ENCODE measurements at places on chromosomes 11 and 22.

DNA sequence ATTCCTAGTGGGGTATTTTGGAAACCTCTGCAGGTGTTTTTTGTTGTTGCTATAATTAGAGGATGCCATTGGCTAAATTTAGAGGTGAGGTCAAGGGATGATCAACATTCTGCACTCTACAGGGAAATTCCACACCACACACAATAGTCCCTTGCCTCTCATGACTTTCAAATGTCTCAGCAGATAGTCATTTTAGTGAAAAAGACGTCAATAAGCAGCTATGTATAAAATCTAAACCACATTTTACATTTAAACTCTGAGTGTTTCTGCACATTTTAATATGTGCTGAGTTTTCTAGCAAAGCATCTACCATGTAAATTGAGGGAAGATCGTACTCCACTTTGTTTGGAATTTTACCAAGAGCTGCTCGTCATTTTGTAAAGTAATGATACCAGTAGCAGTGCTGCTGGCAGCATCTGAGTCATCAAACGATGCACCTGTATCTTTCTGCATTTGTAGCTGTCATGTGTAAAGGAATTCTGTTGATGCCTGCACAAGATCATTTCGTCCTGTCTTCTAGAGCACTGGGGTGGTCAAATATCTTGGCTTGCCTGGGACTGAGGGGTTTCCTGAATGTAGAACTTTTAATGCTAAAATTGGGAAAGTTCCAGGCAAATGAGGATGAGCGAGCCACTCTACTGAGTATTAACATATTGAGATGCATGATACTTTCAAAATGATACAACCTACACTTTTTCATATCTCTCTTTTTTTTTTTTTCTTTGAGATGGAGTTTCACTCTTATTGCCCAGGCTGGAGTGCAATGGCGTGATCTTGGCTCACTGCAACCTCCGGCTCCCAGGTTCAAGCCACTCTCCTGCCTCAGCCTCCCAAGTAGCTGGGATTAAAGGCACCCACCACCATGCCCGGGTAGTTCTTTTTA is 414.5 kb upstream of the SYN3 start:
- DNase-seq: no peak

GRCh38 chr11:121024989-121025388 is 1.1 kb downstream of the TBCEL start:
- DNase-seq: no peak

DNA sequence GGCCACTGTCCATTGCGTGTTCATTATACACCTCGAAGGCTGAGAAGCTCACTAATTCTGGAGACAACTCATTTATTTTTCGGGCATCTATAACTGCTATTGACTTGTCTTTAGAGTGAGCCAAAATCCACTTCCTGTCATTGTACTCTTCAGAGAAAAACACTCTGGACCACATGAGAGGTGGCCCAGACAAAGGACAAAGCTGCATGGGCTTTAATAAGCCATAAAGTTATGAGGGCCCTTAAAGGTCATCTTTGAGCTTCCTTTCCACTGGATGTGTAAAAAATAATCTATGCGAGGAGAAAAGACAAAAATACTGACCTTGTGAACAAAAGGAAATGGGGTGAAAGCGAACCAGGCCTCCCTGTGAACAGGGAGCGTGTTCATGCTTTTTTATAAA is 63.5 kb upstream of the ZC3H12C start:
- DNase-seq: no peak

DNA sequence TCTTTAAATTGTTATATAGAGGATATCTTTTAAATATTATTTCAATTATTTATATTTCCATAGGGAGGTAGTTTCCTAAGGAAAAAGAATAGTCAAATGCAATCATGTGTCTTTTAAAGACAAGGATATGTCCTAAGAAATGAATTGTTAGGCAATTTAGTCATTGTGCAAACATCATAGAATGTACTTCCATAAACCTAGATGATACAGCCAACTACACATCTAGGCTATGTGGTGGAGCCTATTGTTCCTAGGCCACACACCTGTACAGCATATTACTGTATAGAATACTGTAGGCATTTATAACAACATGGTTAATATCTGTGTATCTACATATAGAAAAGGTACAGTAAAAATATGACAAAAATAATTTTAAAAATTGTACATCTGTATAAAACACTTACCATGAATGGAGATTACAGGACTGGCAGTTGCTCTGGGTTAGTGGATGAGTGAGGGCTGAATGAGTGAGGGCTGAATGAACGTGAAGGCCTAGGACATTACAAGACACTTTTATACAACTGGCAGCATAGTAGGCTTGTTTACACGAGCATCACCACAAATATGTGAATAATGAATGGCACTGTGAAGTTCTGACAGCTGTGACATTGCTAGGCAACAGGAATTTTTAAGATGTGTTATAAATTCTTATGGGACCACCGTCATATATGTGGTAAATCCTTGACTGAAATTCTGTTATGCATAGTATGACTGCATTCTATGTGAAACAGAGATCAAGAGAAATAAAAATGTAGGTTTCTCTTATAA is 1879.0 kb upstream of the RAG2 start:
- no peak for DNase-seq

GRCh38 chr11:124346311-124346955 is 26.4 kb upstream of the OR8D2 start:
- no peak for DNase-seq

DNA sequence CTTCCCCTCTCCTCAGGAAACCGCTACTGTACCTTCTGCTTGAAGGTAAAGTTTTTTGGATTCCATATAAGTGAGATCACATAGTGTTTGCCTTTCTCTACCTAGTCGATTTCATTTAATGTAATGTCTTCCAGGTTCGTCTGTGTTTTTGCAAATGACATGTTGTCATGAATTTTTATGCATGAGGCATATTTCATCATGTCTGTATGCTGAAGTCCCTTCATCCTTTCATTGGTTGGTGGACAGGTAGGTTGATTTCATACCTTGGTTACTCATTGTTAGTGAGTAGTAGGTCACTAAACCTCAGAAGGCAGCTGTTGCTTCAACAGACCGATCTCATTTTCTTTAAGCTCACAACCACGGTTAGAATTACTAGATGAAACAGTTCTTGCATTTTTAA is 60.3 kb downstream of the LRRC74B start:
- DNase-seq: no peak

DNA sequence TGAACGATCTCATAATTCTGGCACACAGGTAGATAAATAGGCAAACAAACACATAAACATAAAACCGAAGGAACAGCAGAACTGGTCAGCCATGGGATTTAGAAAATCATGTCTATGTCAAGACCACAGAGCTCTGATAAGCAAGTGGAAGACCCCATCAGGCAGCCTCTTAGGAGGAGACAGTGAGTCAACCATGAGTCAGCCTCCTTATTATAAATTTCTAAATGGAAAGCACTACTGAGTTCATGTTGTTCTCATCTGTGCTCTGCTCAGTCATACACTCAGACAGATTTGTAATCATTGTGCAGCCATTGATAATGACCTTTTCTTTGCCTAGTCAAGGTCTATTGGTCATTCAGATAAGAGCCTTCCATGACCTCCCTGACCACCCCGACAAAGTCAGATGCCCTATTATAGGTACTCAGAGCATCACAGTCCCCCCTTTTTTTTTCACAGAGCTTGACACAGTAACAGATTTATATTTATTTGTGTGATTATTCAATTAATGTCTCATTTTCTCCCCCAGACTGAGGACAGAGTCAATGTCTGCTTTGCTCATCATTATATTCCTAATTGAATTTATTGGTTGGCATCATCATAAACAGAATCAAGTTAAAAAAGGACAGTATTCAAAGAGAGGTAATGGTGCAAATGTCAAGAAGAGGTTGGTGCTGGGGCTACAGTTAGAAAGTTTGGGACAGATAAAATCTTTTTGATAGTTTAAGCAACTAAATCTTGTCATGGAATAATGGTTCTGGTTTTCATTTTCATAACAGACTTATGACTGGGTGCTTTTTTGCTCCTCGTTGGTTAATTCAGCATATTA is 579.7 kb upstream of the CCDC90B start:
- no peak for DNase-seq

- no peak for DNase-seq
Observed at GRCh38 chr11:65547446-65548125, 10.6 kb downstream of the LTBP3 start.

DNA sequence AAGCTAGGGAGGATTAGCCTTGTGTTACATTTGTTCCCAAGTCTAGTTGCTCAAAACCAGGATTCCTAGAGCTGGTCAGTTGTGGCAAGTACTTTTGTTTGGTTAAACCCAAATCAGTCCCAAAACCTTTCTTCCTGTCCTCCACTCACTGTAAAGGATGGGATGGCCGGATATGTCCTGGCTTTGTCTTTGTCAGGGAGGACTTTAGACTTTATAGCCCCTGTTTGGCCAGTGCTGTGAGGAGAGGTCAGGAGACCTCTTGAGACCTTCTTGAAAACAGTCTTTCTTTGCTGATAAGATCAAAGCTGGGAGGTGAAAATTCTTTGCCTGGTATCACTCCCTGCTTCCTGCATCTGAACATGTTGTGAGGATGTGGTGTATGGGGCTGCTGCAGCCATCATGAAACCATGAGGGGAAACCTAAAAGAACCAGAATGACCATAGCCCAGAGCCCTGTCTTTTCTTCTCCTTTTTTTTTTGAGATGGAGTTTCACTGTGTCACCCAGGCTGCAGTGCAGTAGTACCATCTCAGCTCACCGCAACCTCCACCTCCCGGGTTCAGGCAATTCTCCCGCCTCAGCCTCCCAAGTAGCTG is 43.6 kb upstream of the FTH1 start:
- DNase-seq: no peak

GRCh38 chr11:31764766-31765165 is 46.4 kb downstream of the PAX6 start:
- DNase-seq: no peak

DNA sequence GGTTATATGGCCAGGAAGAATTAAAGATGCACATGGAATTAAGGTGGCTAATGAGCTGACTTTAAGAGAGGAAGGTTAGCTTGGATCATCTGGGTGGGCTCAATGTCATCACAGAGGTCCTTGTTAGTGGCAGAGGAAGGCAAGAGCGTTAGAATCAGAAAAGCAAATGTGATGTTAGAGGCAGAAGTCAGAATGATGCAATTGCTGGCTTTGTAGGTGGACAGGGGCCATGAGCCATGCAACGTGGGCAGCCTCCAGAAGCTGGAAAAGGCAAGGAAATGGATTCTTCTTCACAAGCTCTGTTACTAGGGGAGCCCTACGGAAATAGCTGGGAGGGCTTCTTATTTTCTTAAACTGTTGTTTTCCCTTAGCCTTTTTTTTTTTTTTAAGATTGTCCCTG is 2.3 kb upstream of the CBLIF start:
- DNase-seq: no peak

- DNase-seq: no peak
Observed at GRCh38 chr11:72334651-72335050, 90.7 kb upstream of the PHOX2A start.

GRCh38 chr11:44004452-44005062 is 43.2 kb upstream of the ACCSL start:
- no peak for DNase-seq

GRCh38 chr11:35709376-35709775 is 46.8 kb downstream of the TRIM44 start:
- no peak for DNase-seq

- no peak for DNase-seq
Observed at GRCh38 chr22:46092670-46093410, 57.5 kb upstream of the PPARA start.

- DNase-seq: no peak
Observed at GRCh38 chr11:26995701-26996460, 2.0 kb downstream of the FIBIN start.

DNA sequence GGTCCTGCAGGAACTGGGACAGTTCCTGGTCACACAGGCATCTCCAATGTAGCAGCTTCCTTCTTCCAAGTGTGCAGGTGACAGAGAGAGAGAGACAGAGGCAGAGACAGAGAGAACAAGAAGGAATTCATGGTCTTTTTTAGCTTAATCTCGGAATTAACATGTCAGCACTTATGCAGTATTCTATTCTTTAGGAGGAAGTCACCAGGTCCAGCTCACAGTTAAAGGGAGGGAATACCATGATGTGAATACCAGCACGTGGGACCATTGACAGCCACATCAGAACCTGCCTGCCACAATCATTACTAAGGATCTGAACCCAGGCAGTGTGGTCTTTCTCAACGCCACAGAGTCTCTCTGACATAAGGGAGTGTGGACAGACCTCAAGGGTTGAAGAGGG is 341.6 kb downstream of the MN1 start:
- no peak for DNase-seq

DNA sequence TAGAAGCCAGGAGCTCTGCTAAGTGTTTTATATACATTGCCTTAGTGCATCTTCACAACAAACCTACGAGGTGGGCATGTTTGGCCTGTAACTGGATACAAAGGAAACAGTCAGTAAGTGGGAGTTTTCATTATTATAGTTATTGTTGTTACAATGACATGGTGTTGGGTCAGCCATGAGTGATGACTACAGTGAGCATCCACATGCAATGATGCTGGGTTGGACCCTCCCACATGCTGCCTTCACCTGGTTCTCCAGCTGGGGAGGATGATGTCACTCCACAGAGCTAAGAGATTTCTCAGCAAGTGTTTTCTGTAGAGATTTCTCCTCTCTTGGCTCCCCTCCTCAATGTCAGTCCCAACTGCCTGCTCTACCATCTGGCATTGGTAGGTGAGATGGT is 59.3 kb downstream of the EHF start:
- no peak for DNase-seq

DNA sequence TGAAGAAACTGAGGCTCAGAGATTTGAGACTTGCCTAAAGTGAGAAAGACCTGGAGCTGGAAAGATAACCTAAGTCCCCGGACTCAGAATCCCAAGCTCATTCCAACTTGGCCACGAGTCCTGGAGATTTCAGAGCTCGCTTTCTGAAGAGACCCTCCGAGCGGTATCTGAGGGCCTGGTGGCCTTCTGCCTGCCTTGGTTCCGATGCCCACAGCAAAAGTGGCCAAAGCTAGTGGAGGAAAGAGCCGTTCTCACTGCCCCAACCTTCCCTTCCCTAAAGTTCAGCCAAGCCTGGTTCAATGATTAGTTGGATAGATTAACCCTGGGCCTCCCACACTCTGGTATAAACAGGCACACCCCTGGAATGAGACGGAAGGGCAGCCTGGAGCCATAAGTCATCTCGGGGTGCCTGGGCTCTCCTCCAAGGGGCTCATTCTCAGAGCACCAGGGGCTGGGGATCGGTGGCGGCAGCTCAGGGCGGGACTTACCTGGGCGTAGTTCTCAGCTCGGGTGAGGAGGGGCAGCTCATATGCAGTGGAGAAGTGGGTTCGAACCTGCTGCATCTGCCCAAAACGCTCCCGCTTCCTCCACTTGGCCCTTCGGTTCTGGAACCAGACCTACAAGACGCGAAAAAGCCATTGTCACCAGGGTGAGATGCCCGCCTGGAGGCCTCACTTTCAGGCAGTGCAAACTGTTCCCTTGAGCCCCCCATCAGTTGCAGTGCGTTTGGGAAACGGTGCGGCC is 42.8 kb downstream of the ALX4 start:
- DNase-seq: no peak

- DNase-seq: no peak
Observed at GRCh38 chr11:65809496-65809895, 22.6 kb downstream of the OVOL1 start.

- DNase-seq: no peak
Observed at GRCh38 chr11:93939084-93939760, 81.9 kb upstream of the HEPHL1 start.

Data from stimulated activated CD8-positive, alpha-beta memory T cell treated with anti-CD3 and anti-CD28 coated beads, Interleukin-2, amount 100 ng/mL, for 1 hour (primary cell).